ENCODE measurements at places on chromosomes 11 and 22.

- no peak for DNase-seq
These were observed 227.8 kb downstream of the BRD1 start for GRCh38 chr22:49599691-49600455.

GRCh38 chr11:124481365-124482323 is 36.1 kb upstream of the OR8B8 start:
- no peak for DNase-seq

DNA sequence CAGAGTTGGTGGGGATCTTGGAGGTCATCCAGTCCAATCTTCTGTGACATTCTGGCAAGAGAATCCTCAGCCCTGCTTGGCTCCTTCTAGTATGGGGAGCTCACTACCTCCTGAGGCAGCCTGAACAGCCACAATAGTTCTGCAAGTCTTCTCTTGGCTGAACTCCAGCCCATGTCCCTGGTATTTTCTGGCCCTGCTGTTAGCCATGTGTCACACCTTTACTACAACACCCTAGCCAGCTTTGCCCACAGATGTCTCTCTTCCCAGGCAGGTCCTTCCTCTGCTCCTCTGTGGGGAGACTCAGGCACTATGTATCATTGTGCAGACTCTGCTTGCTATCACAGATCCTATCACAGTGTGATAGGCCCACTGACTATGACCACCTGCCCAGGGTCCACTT is 297.7 kb downstream of the CTTN start:
- no peak for DNase-seq

GRCh38 chr22:42174062-42174461 is 43.5 kb upstream of the CYP2D6 start:
- no peak for DNase-seq

GRCh38 chr11:69700278-69701140 is 3.3 kb downstream of the FGF19 start:
- DNase-seq, result no peak

- DNase-seq, result no peak
These were observed 59.6 kb upstream of the THY1 start for GRCh38 chr11:119482521-119483011.

DNA sequence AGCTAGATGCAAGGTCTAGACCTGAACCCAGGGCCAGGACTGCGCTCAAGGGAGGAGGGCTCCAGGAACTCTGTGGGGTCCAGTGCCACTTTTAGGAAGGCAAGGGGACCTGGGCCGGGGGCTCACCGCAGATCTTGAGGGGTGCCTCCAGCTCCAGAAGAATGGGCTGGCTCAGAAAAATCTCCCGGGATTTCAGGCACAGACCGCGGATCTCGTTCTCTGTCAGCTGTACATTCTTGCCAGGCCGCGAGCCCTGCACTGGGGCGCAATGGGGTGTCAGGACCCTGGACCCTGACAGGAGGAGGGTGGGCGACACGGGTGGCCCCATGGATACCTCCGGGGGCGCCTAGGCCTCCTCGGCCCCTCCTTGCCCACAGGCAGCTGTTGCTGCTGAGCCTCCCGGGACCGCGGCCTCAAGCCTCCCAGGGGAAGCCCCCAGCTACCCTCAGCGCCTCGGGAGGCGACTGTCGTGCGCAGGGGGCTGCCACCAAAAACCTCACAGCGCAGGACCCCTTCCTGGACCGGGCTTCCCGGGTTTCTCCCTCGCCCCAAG is 640 bp downstream of the PPP1CA start:
- no peak for DNase-seq

DNA sequence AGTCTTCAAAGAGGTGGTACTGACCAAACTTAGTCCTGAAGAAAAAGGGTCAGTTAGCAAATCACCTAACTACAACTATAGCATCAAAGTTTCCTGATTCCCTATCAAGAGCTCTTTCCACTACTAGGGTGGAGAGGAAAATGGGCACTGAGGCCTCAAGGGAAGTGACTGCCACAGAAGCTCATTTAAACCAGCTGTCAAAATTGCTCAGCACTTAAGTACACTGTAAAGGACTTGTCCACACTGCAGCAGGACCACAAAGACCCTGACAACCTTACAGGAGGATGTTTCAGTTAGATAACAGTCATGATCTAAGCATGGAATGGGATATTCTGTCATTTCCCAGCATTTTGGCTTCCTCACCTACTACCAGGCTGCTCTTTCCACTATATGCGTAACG is 33.0 kb downstream of the FAM168A start:
- DNase-seq, result no peak

GRCh38 chr11:36628765-36629244 is 30.8 kb upstream of the RAG2 start:
- DNase-seq, result no peak

DNA sequence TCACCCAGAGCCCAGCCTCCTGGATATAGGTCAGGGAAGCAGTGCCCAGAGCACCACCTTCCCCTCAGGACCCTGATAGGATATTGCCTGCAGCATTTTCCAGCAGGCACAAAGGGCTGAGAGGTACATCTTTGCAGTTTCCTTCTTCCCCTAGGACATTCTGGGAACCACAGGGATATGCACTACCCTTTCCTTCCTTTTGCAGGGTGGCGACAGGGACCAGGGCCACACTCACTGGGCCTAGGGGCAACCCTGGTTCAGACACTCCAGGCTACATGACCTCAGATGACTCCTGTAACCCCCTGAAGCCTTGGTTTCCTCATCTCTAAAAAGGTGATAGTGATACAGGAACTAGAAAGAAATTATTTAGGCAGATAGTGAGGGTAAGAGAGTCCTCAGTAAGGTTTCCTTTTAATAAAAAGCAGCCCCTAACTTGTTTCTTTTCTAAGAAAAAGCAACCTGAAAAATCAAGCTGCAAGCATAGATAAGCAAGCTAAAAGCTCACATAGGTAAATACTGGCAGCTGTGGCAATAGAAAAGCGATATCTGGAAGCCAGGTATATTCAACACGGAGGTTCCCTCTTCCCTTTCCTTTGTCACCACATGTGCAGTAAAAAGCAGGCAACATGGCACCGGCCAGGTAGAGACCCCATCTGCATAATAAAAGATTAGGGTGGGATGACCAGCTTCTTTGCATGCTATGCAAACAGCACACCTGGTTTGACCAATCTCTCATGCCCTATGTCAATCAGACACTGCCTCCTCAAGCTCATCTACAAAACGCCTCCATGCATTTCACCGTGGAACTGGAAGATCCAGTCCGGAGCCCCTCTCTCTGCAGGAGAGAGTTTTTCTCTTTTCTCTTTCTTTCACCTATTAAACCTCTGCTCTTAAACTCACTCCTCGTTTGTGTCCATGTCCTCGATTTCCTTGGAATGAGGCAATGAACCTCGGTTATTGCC is 13.2 kb upstream of the MRGPRX2 start:
- DNase-seq, result no peak

DNA sequence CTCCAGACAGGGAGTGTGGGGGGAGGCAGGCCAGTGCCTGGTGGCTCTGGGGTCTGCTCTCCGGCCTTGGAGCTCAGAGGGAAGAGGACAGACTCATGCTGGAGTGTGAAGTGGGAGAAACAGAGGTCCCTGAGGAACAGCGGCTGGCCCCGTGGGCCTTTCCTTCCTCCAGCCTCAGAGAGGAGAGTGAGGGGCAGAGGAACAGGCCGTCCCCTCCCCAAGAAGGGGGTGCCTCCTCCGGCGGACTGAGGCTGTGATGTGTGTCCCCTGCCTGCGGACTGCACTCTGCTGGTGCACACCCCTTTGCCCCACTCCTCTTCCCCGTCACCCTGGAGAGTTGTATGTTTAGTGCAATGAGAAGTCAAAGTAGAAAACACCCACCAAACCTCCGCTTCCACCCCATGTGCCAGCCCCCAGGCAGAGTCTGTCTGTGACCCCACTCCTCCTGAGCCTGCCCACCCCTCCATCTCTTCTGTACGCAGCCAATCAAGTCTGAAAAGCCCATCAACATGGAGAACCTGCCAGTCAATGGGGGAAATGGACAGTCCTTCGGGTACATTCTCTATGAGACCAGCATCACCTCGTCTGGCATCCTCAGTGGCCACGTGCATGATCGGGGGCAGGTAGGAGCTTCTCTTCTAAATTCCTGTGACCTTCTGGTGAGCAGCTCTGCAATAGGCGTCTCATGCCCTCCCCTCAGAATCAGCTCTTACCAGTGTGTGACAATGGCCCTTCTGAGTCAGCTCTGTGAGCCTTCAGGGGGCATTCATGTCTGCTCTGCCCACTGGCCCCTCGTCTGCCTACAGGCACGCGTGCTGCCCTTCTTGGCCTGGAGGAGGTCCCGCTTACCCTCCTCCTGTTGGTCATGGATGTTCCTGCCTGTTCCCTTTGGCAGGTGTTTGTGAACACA is 39.0 kb downstream of the GLB1L2 start:
- DNase-seq, result no peak

- no peak for DNase-seq
These were observed 20.4 kb upstream of the EHF start for GRCh38 chr11:34600339-34601084.

- no peak for DNase-seq
These were observed 1.7 kb downstream of the NCF4 start for GRCh38 chr22:36862251-36863242.

- DNase-seq, result peak; percentile 13
These were observed 22.5 kb upstream of the SEPTIN5 start for GRCh38 chr22:19691721-19692341.

DNA sequence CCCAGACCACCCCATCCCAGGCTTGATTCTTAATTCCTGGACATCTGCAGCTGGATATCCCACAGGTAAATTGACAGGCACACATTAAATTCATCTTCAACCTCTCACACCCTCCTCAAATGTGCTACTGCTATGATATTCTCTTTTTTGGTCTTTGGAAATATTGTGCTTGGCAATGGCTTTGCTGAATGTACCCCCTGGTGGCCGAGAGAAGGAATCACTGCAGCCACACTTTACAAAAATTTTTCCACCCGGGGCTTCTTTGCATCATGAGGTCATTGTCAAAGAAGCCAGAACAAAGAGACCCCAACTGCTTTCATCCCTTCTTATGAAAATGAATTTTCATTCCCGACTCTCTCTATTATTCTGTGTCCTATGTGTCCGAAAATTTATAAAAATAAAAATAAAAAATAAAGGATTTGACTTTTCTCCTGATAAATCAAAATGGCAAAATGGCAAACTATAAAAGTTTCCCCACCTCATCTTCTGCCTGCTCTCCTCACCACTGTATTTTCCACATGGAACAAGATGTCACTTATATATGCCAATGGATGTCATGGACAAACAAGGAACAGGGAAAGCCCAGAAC is 15.0 kb upstream of the CYB5R2 start:
- DNase-seq, result no peak

DNA sequence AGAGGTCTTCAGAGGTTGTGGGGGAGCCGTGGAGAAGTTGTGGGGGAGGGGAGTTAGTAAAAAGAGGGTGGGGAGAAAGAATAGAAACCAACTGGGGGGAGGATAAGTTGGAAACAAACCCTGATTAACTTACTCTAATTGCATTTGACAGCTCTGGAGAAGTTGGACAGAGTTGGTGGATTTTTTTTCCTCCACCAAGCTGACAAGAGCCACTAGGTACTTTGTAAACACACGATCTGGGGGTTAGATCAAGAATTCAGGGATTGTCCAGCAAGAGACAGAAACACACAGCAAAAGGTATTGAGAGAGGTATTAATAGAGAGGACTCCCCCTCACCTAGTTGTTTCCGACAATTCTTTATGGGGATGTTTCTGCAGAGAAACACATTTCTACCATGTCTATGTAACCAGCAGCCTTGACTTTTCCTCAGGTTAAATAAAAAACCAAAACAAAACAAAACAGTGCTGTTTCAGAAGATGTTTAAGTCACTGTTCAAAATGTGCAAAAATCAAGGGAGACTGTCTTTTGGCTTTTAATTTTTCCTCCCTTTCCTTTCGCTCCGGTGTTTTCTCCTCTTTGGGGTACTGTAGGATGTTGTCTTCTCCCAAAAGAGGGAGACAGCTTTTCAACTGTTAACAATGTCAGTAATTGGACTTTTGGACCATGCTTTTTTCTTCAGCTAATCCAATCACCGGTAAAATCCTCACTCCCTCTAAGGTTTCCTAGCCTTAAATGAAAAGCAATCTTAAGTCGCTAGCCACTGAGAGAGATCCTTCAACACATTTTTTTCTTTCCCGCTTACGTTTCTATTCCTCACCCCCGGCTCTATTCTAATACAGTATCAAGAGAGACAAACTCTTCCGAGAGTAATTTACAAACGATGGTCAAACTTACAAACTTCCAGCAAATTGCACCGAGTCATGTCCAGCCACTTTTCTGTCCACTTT is 708 bp downstream of the MAML2 start:
- DNase-seq, result no peak

DNA sequence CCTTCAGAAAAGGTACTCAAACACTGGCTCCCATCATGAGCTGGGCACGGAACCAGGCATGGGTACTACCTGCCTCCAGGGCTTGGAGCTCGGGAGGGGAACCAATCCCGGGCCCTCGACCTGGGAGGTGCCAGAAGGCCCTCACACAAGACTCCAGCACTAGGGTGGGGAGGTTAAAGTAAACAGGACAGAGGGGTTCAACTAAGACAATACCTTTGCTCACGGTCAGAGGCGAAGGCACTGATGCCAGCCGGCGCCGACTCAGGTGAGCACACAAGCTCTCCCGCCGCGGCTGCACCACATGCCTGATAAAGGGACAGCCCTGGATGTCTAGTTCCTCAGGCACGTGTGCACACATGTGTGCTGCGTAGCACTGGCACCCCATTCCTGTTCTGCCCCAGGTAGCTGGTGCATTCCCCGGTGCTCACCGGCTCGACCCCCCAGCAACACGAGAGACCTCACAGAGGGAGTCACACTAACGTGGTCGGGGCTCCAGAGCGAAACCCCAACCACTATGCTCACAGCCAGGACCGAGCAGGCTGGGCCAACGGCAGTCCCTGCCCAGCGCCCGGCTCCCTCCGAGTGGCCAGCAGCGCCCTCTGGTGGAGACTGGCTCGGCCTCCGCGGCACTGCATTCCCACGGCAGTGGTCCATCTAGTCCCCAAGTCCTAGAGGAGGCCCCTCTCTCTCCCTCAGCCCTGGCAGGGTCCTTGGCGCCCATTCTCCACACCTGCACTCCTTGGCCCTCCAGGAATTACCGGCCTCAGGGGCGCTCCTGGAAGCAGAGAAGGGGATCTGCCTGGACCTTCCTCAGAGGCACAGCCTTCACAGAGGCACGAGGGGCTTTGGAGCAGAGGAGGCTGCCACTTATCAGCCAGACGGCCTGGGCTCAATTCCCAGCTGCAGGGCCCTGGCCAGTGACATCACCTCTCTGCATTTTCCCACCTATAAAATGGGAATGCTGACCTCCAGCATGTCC is 28.8 kb upstream of the MOB2 start:
- DNase-seq, result peak; percentile 76

GRCh38 chr11:13769188-13769587 is 100.7 kb downstream of the FAR1 start:
- no peak for DNase-seq

DNA sequence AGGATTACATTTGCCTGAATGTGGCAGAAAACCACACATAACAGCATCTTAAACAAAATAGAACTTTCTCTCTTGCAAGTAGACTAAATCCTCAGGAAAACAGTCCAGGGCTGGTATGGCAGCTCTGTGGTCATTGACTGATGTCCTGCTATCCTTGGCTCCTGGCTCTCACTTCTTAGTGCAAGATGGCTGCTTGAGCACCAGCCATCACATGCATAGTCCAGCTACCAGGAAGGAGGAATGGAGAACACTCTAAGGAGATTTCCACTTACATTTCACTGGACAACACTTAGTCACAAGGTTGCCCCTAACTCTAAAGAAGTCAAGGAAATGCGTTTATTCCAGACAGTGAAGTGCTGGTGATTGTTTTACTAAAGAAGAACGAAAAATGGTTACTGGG is 13.6 kb downstream of the RIBC2 start:
- no peak for DNase-seq

Data from omental fat pad (tissue), 4 donors.